Forelimb muscle (tissue), 1 donor: ENCODE measurements at places on chromosomes 7 and 10. TPM values are rescaled to one million over a fixed set of nuclear protein-coding genes. Genes with fewer than 3 reads are reported as not detected.
A peak's percentile ranks its signal among the peaks of the same experiment; 100 is the strongest.

DNA sequence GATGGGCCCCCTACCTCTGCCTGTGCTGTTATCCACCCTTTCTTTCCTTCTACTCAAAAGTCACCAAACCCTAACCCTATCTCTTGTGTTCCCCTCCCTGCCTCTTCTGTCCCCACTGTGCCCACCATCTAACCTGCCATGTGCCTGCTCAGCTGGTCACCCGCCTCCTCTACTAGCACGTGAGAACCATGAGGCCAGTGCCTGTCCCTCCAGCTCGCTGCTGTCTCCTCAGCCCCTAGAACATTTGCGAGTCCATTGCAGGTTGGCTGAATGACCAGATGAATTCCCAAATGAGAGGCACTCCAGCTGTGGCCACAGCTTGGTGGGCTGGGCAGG lies 129.0 kb downstream of the ARHGAP22 start:
- no peak for DNase-seq

DNA sequence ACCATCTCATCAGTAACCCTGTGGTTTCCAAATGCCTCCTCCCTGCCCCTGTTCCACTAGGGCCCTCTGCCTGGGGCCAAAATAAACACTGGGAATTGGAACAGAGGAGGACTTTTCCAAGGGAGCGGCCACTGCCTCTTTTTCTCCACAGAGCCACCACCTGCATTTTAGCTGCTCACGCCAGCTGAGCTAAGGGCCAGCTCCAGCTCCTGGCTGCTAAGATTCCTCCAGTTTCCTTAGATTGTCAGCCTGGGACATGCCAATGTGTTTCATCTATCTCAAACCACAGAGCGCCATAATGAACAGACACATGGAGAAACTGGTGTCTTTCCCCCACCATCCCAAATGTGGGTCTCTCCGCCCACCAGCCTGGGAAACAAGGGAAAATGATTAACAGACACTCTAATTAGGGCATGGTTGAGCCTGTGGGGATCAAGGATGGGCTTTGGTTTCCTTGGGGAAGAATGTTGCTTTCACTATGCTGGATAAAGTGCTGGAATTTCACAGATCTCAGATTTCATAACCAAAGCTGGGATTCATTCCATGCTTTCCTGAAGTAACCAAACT lies 52.2 kb downstream of the ASB13 start:
- DNase-seq: no peak

NEUROD6 gene
- polyA plus RNA-seq: 0.09 TPM

DNA sequence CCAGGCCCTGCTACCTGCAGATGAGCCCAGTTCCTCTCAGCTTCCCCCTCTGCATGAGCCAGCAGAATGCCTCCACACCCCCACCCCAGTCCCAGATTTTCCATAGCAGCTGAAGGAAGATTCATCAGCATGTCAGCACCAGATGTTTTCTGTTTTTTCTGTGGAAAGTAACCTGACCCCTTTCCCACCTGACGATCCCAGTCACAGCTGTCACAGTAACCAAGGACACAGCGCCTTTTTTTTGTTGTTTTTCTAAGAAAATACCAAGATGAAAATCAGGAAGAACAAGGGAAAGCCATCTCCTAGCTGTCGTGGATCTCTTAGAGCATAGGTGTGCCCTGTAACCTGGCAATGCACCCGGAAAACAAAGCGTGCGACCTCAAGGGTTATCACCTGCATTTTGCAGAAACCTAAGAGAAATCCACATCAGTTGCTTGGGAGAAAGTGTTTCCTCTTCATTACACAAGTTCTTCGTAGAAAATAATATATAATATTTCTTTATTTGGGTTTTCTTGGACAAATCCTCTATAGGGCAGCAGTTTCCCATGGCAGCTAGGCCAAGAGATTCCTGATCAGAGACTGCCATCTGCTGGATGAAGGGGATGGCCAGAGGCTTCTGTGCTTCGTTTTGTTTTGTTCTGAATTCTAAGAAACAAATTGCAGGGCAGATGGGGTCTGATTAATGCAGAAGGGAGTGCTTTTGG lies 401.9 kb downstream of the TNS3 start:
- DNase-seq: peak; percentile 67

GRCh38 chr7:127270093-127270492 lies 17.4 kb upstream of the GRM8 start:
- DNase-seq: no peak

LRRC4 gene
- 3.3 TPM for polyA plus RNA-seq

DNA sequence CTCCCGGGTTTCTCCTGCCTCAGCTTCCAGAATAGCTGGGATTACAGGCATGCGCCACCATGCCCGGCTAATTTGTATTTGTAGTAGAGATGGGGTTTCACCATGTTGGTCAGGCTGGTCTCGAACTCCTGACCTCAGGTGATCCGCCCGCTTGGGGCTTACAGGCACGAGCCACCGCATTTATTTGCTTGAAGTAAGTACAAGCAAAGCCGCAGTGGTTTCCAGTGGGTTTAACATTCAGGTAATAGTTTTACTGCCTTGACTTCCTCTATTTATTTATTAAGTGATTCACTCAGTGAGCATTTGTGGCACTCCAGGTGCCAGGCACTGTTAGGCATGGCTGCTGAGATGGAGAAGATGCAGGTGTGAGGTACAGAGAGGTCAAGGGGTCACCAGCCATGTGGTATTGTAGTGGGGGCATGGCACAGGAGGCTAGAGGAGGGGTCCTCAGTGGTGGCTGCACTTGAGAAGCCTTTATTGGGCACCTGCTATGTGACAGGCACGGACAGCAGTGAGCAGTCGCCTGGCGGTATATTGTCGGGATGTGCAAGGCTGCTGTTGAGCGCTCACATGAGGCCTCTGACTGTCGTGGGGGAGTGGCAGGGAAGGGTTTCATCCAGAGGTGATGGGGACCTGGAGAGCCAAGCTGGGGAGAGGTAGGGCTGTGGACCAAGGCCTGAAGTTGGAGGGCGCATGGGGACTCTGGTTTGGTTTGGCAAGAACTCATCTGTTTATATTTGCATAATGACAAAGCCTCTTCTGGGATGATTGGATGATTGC lies 54.9 kb downstream of the DOCK1 start:
- DNase-seq: no peak

DNA sequence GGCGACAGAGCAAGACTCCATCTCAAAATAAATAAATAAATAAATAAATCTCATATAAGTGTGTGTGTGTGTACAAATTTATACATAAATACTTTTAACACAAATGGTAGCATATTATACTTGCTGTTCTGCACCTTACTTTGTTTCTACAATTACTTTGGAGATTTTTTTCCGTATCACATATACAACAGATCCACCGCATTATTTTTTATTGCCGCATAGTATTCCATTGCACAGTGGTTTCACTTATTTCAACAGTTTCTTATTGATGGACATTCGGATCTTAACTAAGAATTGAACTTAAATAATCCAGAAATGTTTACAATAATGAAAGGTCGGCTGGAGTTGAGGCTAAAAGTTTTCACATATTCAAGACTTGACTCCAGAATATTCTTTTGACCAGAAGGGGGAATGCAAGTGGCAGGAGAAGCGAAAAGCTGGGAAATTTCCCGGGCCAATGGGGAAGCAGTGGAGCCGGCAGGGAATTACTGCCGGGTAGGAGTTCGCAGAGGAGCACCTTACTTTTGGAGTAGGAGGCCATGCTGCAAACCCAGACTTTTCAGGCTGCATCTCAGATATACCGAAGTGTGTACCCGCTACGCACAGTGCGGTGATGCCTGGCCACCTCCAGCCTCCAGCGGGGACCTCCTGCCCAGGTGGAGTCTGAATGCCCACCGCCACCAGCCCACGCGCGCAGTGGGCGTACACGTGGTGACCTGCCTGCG lies 415 bp upstream of the CNNM1 start:
- DNase-seq: no peak

CNOT4 gene
- polyA plus RNA-seq: 22.0 TPM

HOXA7 gene
- polyA plus RNA-seq: 19.1 TPM

DNA sequence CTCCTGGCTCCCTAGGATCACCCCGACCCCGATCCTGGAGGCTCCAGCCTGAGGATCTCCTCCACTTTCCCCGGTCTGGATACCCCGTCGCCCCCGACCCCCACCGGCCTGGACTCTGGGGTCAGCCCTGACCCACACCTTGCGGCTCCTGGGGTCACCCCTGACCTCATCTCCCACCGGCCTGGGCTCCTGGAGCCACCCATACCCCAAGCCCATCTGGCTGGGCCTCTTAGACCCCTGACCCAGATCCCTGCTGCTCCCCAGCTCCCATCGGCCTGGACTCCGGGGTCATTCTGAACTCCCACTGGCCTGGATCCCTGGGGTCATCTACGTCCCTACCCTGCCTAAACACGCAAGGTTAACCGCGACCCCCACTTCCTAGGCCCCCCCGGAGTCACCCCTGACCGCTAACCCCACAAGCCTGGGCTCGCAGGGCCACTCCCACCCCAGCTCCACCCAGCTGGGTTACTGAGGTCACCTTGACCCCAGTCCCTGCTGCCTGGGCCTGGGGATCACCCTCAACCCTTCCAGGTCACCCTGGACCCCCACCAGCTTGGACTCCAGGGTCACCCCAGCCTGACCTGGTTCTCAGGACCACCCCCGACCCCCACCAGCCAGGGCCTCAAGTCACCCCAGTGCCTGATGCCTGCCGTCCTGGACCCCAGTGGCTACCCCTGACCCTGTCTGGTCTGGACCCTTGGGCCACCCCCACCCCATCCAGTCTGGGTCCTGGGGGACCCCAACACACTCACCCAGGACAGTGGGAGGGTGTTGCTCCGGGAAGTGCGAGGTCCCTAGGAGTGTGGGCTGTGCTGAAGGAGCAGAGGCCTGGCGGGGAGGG lies 1.2 kb downstream of the FOXK1 start:
- DNase-seq: no peak

CHAT gene
- not detected for polyA plus RNA-seq

- no peak for DNase-seq
Observed at GRCh38 chr10:113128450-113129070, 178.5 kb downstream of the TCF7L2 start.

GRCh38 chr10:122363311-122363710 lies 11.2 kb upstream of the PLEKHA1 start:
- DNase-seq: no peak

DNA sequence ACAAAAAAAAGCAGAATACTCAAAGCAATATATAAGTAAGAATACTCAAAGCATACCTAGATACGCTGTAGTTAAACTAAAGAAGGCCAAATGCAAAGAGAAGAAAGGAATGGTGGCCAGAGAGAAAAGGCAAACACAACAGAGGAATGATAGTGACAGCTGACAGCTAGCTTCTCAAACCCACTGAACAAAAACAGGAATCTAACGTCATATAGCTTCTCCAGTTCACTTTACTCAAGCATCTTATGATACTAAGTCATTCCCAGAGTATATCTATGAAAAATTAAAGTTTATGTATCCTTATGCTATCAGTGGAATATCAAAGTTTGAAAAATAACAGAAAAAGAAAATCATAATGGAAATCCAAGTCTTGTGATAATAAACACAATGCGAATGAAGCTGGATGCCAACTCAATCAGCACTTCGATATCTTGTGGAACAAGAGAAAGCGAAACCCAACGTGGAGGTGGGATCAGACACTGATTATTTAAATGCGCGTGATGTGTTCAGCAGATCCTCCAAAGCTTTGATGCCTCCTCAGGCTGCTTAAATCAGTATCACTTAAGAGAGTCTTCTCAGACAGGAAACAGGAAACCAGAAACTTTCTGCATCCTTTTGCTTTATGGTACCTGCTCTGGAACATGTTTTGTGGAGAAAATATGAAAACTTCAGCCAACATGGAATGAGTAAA lies 102.8 kb downstream of the PIP4K2A start:
- DNase-seq: no peak

DNA sequence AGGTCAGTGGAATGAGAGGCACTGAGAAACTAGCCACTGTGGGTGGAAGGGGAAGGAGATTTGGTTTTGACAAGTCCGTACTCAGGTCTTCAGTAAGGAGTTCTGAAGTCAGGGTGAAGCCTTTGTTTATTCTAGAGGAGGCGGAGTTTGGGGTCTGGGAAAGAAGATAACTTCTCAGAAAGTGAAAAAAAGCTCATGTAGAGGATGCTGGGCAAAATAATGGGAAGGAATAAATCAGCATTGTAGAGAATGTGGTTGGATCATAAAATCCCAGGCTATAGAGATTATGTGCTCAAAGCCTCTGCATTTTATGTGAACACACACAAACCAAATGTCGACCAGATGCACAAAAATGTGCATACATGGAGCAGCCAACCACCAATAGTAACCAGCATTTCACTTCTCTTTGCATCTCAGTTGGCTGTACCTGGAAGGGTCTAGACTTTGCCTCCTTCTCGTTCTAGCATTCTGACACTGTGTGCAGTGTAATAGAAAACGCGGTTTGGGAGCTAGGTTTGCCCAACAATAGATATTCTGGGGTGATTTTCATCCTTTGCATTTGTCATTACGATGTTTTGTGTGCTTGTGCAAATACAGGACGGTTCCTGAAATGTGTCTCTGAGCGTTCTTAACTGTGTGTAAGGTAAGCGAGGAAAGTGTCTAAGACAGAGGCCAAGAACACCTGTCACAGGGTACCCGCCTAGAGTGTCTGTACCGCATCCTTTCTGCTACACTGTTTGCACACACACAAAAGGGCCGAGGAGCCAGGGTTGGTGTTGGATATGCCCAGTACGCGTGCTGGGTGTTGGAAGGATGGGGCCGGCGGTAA lies 603 bp upstream of the HECW1 start:
- no peak for DNase-seq
